ENCODE measurements at places on chromosomes 6 and 20.
A peak's percentile ranks its signal among the peaks of the same experiment; 100 is the strongest.

GRCh38 chr6:137486416-137486815, 7.8 kb downstream of the OLIG3 start:
- DNase-seq = no peak

GRCh38 chr20:20084296-20084752, 32.0 kb downstream of the CFAP61 start:
- no peak for DNase-seq

DNA sequence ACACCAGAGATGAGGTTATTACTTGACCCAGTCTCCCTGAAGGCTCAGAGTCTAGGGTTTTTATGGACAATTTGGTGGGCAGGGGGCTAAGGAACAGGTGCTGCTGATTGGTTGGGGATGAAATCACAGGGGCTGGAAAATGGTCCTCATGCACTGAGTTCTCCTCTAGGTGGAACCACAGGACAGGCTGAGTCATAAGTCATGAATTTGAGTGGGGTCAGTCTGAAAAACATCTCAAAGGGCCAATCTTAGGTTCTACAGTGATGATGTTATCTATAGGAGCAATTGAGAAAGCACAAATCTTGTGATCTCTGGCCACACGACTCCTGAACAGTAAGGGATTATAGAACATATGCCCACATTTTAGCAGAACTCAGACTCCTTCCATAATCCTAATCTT, 5.9 kb upstream of the MRS2 start:
- peak; percentile 11 for DNase-seq

- peak; percentile 11 for DNase-seq
Measured at GRCh38 chr6:11462742-11463397, 74.7 kb upstream of the TMEM170B start.

GRCh38 chr6:1382883-1383728, 6.3 kb upstream of the FOXF2 start:
- DNase-seq = no peak

GRCh38 chr6:52390361-52390727, 28.4 kb downstream of the PAQR8 start:
- DNase-seq = peak; percentile 64

GRCh38 chr20:19074828-19075516, 137.5 kb upstream of the SLC24A3 start:
- no peak for DNase-seq

DNA sequence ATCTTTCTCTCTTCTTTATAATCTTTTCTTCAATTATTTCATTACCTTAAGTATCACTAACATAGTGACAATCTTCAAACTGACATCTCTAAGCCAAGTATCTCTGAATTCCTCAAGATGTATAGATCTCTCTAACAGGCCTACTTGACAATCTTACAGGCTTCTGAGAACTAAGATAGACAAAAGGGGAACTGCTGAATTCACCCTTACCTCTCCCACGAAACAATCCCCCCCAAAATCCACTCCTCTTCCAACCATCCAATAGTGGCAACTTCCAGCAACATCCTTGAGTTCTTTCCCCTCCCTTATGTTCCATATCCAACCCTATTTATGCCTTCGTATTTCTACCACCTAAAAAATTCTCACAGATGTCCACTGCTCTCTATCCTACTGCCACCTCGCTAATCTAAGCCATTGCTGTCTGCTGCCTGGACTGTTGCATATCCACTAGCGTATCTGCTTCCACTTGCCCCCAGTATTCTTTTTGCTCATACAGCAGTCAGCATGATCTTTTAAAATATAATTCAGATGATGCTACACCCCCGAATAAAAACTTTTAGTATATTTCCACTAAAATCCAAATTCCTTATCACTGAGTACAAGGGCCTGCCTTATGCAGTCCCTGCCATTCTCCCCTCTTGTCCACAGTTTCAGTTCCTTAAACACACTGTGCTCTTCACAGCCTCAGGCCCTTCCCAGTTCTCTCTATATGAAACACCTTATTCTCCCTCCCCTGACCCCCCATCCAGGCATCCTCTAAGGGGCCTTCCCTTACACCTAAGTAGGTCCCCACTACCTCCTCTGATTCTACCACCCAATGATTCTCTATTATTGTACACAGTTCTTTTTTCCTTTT, 8.0 kb downstream of the REPS1 start:
- no peak for DNase-seq

DNA sequence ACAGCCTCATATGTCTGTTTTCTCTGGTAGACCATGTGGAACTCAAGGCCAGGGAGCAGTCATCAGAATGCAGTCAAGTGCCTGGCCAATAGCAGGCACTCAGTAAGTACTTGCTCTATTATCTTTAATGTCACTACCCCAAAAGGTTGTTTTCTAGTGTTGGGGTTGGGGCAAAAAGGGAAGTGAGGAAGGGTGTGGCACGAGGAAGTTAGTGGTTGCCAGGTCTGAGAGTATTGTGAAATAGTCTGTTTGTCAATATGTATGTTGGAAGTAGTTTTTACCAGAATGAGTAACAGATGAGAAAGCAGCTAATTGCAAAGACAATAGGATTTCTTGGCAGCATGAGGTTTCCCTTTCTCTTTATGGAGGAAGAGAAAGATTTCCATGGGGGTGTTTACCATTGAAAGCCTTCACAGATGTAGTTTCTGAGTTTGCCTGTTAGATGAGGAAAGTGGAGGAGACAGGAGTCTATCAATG, 59.5 kb upstream of the ARMH2 start:
- peak; percentile 87 for DNase-seq

GRCh38 chr6:38481211-38481836, 158.4 kb downstream of the BTBD9 start:
- no peak for DNase-seq

DNA sequence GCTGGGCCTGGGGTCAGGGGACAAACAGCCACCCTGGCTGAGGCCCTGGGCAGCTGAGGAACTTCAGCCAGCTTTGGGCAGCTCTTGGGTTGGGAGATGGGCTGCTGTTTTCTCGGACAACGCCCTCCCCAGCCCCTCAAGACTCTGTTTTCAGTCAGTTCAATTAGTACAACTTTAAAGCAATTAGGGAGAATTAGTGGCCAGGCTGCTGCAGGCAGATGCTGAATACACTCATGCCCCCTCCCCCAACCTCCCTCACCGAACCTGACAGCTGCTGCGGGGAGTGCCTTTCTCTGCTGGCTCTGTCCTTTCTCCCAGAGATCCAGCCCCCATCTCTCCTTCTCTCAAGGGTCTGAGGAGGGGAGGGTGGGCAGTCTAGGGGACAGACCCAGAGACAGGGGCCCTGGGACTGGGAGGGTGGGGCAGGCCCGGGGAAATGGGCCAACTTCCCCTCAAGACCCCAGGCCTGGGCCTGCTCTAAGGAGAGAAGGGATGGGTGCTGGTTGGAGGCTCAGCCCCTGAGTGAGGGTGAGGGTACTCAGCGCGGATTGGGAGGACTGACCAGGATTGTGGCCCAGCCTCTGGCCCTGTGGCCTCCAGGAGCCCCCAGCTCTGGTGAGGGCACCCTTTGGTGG, 17.8 kb upstream of the MYT1 start:
- no peak for DNase-seq

- no peak for DNase-seq
Measured at GRCh38 chr6:27897580-27898206, 14.5 kb downstream of the OR2B2 start.

DNA sequence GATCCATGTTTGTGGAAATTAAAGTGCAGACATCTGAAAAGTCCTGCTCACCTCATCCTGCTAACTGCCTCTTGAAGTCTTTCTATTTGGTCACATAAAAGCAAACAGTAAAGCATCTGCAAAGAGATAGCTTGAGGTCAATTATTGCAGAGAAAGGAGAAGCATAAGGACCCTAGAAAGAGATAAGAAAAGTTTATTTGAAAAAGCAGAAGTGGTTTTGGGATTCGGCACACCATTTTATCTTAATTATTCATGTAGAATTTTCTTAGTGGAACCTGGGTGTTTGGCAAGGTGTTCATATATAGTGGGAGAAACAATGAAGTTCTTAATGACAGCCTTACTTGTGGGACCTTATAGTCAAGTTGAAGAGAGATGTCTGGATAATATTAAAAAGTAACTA, 280.8 kb downstream of the CENPW start:
- DNase-seq = no peak

GRCh38 chr6:108661430-108661829, 100.7 kb downstream of the FOXO3 start:
- DNase-seq = peak; percentile 77

DNA sequence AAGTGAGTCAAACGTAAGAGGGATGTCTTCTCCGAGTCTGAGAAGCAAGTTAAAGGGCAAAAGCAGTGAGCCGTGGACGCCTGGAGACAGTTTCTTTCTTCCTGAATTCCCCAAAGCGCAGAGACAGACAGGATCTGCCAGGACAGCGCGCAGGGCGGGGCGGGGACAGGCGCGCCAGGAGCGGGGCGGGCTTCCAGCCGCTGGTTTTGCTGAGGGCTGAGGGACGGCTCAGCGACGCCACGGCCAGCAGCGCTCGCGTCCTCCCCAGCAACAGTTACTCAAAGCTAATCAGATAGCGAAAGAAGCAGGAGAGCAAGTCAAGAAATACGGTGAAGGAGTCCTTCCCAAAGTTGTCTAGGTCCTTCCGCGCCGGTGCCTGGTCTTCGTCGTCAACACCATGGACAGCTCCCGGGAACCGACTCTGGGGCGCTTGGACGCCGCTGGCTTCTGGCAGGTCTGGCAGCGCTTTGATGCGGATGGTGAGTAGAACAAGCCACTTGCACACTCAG, at the start of gene SCGN:
Gene SCGN, plus strand, starts transcription at position 209 of the 509 bp plus-strand sequence. Its CDS starts 189 bp downstream, at position 398.
- peak; percentile 60 for DNase-seq

DNA sequence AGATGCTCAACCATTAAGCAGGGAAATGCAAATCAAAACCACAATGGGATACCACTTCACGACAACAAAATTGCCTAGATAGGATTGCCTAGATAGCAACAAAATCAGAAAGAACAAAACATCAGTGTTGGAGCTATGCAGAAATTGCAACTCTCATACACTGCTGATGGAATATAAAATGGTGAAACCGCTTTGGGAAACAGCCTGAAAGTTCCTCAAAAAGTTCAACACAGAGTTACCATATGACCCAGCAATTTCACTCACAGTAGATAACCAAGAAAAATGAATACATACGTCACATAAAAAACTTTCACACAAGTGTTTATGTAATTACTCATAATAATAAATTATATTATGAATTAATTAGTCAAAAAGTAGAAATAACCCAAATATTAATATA, 78.3 kb downstream of the MAFB start:
- no peak for DNase-seq

- peak; percentile 90 for DNase-seq
Measured at GRCh38 chr20:44540834-44541233, 19.0 kb upstream of the SERINC3 start.

- no peak for DNase-seq
Measured at GRCh38 chr6:167786853-167787675, 39.6 kb upstream of the AFDN start.

DNA sequence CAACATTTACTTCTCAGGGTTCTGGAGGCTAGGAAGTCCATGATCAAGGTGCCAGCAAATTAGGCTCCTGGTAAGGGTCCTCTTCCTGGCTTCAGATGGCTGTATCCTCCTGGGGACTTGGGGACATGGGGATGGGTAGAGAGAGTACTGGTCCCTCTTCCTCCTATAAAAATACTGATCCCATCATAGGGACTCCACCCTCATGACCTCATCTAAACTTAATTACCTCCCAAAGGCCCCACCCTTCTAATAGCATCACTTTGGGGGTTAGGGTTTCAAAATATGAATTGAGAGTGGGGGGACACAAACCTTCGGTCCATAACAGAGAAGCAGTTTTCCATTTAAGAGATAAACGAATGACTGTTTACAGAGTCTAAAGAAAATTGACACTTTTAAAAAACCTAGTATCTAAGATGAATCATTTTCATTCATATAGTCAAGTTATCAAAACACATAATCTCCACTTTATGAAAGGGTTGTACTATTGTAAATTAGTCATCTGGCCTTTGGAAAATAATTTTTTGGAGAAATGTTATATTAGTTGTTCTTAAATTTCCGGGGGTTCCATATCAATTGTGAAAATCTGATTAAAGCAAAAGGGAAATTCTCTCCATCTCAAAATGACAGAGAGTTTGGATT, 33.5 kb downstream of the ELOVL5 start:
- no peak for DNase-seq

DNA sequence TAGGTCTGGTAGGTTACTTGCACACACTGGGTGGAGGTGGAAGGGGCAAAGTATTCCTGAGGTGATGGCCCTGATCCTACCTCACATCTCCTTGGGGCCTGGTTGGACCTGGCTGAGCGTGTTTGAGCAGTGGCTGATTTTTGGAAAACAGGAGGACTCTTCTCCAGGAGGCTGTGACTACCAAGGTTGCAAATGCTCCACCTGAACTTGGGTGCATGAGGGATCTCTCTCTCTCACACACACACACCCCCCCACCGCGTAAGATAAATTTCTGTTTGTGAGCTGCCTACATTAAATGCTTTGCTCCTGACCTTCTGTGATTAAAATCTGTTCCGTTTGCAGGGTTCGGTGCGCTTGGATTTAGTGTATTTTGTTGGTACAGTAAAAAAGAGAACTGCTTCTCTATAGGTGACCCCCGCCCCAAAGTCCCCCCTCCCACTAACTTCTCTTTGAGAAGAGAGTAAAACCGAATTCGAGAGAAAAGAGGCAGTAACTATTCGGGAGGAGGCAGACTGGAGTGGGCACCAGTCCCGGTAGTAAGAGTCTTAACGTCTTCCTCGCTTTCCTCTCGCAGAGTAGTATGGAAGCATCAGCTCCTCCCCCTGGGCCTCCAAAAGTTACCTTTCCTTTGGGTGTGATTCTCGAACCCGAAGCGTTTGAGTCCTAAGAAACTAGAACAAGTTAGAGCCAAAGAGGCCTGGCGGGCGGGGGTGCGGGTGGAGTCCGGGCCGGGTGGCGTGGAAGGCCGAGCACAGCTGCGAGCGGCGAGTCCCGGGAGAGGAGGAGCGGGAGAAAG, 585 bp upstream of the DSE start:
- DNase-seq = peak; percentile 77

- peak; percentile 44 for DNase-seq
Measured at GRCh38 chr20:44990425-44990824, 24.1 kb downstream of the STK4 start.

DNA sequence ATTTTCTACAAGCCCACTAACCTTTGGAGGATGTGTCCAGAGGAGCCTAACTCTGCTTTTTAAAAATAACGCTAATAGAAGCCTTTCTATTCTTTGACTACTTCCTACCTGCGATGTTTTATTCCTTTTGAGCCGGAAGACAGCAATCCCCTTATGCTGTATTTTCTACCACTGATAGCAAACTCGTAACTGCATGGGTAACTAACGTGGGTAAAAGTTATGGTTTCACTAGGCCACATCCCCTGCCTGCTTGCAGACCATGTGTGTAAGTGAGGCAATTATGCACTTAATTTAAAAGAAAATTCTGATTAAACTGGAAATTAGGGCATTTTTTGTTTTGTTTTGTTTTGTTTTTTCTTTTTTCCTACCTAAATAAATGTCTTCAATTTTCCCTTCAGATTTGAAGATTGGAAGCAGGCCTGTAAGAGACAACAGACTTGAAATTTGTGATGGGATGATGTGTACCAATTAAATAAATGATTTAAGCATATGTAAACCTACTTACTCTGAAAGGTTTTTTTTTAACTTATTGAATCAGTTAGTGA, 931 bp downstream of the UFL1 start:
- peak; percentile 35 for DNase-seq

- DNase-seq = peak; percentile 38
Measured at GRCh38 chr6:24824142-24824938, 25.6 kb upstream of the ARMH2 start.

GRCh38 chr20:48106428-48106827, 321.1 kb upstream of the SULF2 start:
- DNase-seq = no peak
